NCI-H748 treated with DMSO at 0.1 percent for 48 hours (cell line): ENCODE measurements at places on chromosomes 2 and 18.

GRCh38 chr18:47253101-47253654 is 1.7 kb upstream of the SKOR2 start:
- DNase-seq, result no peak

DNA sequence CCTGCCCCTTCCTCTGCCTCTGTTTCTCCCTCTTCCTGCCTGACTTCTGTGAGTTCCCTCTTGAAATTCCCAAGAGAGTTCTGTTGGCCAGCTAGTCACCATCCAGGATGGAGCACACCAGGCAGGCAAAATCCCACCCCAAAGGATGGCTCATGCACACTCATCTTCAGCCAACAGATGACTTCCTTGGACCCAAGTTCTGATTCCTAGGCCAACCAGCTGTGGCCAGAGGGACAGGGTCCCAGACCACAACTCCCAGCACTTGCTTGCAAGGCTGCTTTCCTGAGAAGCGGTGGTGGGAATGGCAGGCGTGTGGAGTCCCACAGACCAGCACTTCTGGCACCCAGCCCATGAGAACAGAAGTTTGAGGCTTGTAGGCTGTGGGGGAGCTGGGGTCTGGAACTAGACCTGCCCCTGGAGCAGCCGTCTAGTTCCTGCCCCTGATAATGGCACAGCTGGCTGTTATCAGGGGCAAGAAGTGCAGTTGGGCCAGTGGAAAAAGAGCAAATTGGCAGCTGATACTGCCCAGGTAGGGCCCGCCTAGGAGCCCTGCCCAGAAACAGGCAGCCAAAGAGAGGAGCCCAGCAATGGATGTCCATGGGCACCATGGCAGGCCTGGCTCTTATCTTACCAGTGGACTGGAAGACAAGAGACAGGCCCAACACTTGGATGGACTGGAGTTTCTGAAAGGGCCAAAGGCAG is 56.7 kb downstream of the CYP26B1 start:
- no peak for DNase-seq

DNA sequence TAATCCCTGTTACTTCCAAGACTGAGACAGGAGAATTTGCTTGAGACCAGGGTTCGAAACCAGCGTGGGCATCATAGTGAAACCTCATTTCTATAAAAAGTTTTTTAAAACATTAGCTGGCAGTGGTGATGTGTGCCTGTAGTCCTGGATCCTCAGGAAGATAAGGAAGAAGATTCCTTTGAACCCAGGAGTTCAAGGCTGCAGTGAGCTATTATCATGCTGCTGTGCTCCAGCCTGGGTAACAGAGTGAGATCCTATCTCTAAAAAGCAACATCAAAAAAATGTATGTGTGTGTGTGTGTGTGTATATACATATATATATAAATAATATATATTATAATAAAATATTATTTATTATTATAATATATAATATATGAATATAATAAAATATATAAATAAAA is 1417.6 kb upstream of the CDH2 start:
- no peak for DNase-seq

- DNase-seq, result no peak
These were observed 50.1 kb downstream of the MYCN start for GRCh38 chr2:15990151-15991101.

- no peak for DNase-seq
These were observed 806.8 kb downstream of the PLCL1 start for GRCh38 chr2:198611201-198611600.

- DNase-seq, result peak; percentile 44
These were observed 3.3 kb upstream of the CERKL start for GRCh38 chr2:181660181-181660580.

DNA sequence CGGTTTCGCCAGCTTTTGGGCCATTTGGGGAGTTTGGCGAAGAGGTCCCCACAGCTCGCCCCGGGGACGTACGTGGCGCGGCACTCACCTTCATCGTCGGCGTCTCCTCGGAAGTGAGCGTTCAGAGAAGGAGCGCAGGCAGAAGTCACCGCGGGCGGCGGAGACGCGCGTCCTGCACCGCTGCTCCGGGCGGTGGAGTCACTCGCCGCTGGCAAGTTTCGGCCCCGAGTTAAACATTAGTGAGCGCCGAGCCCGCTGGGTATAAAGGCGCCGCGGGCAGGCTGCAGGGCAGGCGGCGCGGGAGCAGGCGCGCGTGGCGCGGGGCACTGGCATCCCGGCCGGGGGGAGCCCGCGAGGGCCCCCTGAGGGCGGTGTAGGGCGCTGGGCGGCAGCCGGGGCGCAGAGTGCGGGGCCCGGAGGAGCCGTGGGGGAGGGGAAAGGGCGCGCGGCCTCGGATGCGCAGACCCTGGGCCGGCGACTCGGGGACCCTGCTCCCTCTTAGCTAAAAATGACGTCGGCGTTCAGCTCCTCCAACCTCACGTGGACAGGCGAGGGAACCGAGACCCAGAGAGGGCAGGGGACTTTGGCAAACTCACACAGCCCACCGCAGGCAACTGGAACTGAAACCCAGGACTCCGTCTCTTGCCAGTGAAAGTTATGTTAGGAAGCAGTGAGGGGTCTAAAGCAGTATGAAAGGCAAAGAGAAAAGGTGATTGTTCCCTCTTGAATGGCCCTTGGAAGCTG is at the start of gene DPP4:
Gene DPP4, minus strand, starts transcription at position 328 of the 744 bp plus-strand sequence. Its CDS starts 234 bp downstream, at position 94.
- DNase-seq, result no peak

- DNase-seq, result no peak
These were observed 46.6 kb upstream of the TBC1D8 start for GRCh38 chr2:101197814-101198213.

- no peak for DNase-seq
These were observed 93.1 kb upstream of the NPAS2 start for GRCh38 chr2:100726866-100727265.

DNA sequence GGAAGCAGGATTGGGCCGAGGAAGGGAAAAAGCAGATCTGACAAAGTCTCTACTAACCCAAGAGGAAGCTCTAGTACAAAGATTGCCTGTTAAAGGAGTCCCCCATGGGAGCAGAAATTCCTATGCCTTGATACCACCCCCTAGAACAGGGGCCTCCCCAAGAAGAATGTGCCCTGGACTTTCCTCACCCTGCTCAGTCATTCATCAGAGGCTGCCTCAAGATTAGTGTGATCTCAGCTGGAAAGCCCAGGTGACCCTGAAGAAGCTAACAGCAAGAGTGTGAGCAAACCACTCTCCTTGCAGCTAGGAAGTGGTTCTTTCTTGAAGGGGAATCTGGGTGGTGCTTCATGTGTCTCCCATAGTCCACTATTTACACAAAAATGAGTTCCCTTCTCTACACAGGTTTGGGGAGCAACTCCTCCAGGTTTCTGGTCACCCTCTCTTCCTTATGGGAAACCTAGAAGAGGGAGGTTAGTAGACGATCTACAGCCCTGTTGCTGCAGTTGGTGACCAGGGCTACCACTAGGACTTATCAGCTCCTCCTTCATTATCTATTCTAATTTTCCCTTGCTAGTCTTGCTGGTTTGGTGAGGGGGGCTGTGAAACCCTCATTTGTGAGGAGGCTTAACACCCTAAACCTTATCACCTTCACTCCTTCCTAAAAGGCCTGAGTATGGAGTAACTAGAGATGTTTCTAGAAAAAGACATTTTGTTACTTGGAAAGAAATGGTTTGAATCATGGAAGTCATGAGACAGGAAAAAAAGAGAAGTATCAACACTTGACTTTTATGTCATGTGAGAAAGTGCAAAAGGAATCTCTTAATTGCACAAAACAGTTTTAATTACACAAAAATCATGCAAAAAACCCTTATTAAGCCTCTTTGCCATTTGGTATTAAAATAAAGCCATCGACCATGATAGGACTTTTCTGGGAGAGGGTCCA is 2.9 kb upstream of the WDR7 start:
- no peak for DNase-seq

GRCh38 chr2:202771336-202771735 is 100.2 kb downstream of the ICA1L start:
- DNase-seq, result no peak

DNA sequence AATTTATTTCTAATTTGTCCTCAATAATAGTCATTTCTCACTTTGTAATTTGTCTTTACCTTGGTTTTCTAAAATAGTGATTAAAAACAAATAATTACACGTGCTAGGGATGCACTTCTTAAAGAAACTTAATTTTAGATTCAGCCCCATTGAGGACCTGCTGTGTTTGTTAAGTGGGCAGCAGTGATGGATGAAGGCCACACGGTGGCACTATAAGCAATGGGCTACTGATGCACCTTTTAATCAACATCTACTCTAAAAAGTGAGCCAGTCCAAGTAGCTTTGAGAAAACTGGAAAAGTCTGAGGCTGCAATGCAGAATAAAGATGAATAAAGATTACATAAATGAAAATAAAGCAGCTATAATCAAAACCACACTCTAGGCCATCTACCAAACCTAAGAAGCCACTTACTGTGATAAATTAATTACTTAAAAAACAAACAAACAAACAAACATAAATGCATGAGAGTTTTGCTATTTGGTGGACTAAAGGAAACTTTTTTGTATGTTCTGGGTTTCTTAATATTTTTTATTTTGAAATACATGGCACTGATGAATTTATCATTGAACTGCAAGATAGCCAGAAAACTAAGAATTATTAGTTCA is 89.3 kb downstream of the PDE11A start:
- peak; percentile 48 for DNase-seq

DNA sequence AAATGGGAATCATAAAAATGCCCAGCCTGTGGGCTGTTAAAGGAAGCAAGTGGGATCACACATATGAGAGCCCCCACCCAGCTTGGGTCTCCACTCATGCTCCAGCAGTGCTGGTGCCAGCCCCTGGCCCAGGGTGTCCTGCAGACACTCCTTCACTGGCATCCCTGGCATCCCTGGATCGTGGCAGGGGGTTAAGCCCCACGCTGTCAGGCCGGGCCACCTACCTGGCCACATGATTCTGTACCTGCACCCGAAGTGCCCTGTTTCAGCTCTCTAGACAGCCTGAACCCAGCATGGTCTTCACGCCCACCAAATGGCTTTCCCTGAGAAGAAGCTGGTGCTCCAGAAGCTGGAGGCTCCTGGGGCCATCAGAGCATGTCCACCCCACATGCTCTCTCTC is 137.4 kb downstream of the INHBB start:
- no peak for DNase-seq

- no peak for DNase-seq
These were observed 315.6 kb downstream of the RDH14 start for GRCh38 chr2:18244845-18245244.

DNA sequence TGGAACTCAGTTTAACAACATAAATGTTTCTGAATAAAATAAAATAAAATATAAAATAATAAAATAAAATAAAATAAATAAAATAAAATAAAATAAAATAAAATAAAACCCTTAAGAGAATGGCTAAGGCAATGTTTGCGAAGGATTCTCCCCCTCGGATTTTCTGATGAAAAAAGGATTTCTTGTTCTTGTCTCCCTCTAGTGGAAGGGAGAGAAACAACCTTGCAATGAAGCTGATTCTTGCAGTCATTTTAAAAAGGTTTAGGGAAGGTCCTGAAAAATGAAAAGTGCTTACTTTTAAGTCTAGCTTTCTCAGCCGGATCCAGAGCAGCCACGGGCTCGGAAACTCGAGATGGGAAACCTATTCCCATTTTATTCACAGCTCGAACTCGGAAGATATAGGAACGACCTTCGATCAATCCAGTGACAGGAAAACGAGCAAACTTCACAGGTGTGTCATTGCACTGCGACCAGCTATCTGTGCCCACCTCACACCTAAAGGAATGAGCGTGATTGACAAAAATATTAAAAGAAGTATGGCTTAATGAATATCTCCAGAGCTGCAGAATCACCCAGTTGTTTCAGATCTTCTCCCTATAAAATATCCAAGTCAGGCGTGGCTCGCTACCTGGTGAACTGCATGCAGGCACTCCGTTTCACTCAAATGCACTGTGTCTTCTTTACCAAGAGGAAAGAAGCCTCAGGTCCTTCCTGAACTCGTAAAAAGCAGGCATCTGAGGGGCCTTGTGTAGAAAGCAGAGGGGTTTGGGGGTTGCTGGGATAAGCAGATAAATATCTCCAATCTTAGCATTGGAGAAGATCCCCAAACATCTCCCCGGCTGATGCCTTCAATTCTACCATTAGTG is 68.1 kb downstream of the MYOM1 start:
- DNase-seq, result no peak

GRCh38 chr2:48888066-48888465 is 132.5 kb upstream of the LHCGR start:
- no peak for DNase-seq

- no peak for DNase-seq
These were observed 27.5 kb upstream of the KCTD1 start for GRCh38 chr18:26575865-26576217.

DNA sequence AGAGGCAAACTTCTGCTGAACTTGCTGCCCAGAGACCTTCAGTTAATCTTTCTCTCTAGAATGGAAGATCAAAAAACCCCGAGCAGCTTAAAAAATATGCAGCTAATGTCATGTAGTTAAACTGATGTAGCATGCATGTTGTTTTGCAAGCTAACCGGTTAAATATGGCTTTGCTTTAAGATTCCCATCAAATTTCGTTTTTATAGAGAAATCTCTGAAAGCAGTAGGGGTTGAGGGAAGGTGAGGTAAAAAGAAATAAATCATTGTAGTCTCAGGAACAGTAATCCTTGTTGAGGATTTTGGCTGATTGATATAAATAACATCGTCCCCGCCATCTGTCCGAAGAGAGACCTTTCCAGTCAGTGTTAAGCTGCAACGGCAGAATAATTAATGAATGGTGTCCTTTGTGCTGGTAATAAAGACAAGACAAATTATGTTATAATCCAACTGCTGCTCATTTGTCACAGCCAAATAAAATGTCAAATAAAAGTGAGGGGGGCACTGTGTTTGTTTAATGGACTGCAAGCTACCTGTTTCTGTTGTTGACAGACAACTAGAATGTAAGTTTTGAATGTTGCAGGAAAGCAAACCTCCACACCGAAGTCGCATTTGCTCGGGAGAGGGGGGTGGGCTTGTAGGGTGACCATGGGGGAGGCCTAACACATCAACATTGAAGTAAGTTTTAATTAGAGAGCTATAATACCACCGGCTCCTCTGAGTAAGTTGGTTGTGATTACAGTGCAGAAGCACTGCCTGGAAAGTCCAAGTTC is 555.5 kb downstream of the ARHGAP15 start:
- DNase-seq, result no peak

DNA sequence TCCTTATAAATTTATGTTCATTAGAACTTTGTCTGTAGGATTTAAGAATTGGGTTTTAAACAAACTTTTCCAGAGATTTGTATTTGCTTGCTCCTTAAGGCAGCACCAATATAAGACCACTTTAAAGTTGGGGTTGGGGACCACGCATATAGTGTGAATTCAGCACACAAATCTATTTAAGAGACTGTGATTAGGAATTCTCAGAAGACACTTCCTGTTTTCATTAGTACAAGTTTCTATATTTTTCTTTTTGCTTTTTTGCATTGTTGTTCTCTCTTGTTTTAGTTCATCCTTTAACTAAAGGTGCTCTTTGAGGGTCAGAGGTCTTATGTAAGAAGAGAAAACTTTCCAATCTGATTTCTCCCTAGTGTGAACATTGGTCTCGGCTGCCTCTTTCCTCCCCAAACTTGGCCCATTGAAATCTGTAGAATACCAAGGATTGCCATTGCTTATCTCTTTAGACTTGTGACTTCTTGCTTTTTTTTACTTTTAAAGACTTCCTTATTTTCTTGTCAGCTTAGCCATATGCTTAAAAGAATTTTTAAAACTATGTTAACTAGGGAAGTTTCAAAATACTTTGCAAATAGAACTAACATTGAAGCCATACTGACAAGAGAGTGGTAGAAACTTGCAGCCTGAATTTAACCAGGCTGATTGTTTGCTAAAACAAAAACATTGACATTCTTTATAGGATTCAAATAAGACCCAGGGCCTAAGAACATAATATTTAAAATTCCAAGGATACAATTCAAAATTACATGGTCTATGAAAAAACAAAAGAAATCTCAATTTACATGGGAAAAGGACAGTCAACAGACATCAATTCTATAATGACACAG is 264.1 kb upstream of the FN1 start:
- DNase-seq, result no peak

GRCh38 chr18:5890331-5891183 is 4.8 kb downstream of the TMEM200C start:
- DNase-seq, result peak; percentile 38
